Mesenchymal stem cell (in vitro differentiated cells and primary cell): ENCODE measurements at places on chromosomes 7 and 10.

- peak; percentile 81 for DNase-seq
These were observed 9.2 kb upstream of the GSAP start for GRCh38 chr7:77425101-77426051.

DNA sequence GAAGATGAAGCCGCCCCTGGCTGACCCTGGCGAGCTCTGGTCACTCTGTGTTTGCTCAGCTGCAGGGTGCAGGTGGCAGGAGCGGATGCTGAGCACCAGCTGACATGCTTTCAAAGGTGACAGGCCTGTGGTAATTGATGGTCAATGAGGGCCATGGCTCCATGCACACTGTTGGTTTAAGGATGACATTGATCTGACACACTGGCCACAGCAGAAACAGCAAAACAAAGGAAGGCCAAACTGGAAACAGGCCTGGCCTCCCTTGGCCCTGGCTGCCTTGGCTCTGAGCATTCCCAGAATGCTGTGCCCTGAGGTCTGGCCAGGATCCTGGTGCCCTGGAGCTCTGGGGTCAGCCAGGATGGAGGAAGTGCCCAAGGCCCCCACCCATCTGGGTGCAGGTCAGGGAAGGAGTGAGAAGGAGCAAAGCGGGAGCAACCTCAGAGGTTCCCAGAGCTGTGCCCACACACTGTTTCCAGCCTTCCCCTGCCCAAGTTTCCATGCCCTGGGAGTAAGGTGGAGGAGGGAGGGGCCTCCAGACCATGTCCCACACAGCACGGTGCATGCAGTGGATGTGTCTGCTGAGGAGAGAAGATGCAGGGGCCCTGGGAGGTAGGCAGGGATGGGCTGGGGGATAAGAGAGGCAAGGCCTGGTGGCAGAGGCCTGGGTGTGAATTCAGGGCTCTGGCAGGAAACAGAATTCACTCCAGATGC is 302.2 kb downstream of the RPS24 start:
- DNase-seq = no peak

DNA sequence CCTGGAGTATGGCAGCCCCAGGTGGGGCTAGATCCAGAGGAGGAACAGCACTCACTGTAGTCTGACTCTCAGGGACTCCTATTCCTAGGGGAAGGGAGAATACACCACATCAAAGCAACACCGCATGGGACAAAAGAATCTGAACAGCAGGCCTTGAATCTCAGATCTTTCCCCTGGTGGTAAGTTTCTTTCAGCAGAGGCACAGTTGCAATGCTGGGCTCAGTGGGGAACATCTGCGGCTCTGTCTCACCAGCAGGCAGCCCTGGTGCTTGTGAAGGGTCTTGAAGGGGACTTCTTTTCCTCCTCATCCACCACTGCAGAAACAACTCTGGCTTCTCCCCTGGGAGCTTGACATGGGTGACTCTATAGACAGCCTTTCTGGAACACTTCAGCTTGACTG is 111.2 kb upstream of the ARHGAP21 start:
- no peak for DNase-seq

GRCh38 chr10:77905086-77905748 is 21.3 kb downstream of the DLG5 start:
- DNase-seq = no peak

- DNase-seq = no peak
These were observed 45.9 kb upstream of the ITGB8 start for GRCh38 chr7:20284771-20285143.

DNA sequence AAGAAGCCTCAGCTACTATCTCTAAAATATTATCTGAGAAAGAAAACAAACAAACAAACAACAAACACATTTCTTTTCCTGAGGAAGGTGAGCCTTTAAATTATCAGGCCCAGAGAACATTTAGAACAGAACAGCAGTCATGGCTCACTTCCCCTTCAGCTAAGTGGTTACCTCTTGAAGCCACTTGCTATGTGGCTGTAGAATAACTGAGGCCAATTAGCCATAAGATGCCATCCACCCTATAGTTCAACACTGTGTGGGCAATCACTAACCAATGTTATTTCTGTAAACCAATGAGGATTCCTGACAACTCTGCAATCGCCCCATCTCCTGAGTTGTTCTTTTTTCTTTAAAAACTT is 3.7 kb upstream of the UPP1 start:
- DNase-seq = no peak

DNA sequence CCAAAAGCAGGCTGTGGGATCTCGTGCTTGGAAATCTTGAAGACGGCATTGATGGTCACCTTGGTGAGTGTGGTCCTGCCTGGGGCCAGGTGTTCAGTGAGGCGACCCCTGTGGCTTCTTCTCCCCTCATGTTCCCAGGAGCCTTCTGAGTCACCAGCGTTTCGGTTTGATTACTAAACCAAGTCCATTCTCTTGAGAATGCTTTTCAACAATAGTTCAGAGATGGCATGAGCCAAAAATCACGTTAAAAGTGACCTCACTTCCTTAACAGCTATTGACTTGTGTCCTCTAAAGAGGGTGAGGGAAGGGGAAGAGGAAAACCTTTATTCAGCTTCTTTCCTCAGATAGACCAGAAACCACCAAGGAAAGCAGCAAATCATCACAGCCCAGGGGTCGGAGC is 315.2 kb downstream of the GATA3 start:
- DNase-seq = no peak

- DNase-seq = peak; percentile 49
These were observed 70.3 kb upstream of the NANOS1 start for GRCh38 chr10:118958984-118959925.

- no peak for DNase-seq
These were observed 65.3 kb downstream of the VCL start for GRCh38 chr10:74063256-74063655.

DNA sequence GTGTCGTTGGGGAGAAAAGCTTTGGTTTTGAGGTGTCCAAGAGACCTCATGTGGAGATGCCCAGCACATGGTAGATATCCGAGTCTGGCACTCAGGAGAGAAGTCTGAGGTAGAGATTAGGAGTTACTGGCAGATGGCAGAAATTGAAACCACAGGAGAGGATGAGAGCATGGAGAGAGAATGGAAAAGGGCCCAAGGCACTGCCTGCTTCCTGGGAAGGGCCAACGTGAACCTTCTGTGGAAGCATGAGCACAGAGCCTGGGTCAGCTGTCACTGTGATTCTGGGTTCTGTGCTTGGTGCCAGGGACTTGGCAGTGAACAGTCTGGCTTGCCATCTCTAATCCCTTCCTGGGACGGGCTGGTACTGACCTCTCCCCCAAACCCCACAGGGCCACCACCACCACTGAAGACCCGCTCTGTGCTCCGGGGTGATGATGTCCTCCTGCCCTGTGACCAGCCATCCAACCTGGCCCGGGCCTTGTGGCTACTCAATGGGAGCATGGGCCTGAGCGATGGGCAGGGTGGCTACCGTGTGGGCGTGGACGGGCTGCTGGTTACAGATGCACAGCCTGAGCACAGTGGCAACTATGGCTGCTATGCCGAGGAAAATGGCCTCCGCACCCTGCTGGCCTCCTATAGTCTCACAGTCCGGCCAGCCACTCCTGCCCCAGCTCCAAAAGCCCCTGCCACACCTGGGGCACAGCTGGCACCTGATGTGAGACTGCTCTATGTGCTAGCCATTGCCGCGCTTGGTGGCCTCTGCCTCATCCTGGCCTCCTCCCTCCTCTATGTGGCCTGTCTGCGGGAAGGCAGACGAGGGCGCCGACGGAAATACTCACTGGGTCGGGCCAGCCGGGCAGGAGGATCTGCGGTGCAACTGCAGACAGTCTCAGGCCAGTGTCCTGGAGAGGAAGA is 4.1 kb downstream of the MRPL43 start:
- DNase-seq = no peak

GRCh38 chr7:130141161-130141883 is 63.9 kb downstream of the TMEM209 start:
- peak; percentile 55 for DNase-seq

DNA sequence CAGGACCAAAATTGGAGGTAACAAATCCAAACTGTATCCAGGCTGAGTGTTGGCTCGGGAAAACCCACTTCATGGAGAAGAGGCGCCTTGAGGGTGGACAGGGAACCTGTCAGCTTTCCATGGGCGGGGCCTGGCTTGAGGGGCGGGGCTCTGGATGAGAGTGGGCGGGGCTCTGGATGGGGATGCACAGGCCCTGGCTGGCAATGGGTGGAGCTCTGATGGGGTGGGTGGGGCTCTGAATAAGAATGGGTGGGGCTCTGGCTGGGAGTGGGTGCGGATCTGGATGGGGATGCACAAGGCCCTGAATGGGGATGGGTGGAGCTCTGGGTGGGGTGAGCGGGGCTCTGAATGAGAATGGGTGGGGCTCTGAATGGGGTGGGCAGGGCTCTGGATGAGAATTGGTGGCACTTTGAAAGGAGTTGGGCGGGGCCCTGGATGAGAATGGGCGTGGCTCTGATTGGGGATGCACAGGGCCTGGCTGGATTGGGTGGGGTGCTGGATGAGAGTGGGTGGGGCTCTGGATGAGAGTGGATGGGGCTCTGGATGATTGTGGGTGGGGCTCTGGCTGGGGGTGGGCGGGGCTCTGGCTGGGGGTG is 96.6 kb upstream of the NPTX2 start:
- DNase-seq = no peak

DNA sequence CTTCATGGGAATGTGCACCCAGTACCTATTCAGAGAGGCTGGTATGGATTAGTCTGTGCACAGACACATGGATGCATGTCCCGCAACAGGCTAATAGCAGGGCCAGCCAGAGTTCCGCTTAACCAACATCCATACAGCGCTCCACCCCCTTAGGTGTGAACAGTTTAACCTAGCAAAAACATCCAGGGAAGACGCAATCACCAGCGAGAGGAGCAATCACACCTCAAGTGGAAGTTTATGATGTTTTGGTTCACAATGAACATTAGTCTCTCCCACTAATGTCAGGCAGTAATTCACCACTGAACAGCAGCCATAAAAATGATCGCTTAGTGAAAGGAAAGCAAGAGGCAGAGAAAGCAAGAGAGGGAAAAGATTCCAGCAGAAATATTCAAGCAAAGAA is 91.1 kb downstream of the PLXNA4 start:
- DNase-seq = no peak

DNA sequence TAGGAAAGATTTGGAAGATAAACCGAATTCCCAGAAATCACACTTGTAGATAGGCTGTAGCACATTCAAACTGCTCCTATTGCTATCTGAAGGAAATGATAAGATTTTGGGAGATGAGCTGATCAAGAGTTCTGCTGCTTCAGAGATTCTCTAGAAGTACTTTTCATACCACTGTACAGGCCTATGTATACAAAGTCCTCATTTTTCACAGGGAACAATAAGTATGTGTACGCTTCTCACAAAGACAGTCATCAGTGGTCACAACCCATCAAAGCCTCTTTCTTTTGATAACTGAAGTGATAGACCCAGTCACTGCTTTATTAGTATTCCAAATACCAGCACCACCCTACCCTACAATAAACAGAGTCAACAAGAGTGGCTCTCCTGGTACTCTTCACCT is 15.6 kb upstream of the SEPTIN7 start:
- DNase-seq = no peak

DNA sequence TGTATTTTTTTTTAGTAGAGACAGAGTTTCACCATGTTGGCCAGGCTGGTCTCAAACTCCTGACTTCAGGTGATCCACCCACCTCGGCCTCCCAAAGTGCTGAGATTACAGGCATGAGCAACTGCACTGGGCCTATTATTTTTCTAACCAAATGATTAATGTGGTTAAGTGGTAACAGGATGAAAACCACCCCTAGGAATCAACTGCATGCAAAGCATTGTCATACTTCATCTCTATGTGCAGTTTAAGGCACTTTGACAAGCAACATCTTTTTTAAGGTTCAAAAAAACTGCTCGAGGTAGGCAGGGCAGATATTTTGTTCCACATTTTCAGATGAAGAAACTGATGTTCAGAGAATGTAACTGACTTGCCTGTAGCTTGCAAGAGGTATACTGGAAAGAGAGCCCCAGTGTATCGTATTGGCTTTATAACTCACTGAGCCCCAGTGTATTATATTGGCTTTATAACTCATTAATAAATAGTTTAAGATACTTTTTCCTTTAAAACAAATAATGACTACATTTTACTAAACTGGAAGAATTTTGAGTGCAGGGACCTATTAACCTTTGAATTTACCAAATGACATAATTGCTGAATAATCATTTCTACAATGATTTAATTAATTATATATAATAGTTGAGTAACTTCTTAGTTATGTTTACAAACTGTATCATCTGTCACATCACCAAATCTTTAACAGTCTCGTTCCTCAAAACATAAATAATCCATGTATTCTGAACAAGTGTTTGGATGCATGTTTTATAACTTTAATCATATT is 38.1 kb downstream of the RTKN2 start:
- no peak for DNase-seq

- peak; percentile 37 for DNase-seq
These were observed 13.9 kb downstream of the CUBN start for GRCh38 chr10:17115683-17116082.

DNA sequence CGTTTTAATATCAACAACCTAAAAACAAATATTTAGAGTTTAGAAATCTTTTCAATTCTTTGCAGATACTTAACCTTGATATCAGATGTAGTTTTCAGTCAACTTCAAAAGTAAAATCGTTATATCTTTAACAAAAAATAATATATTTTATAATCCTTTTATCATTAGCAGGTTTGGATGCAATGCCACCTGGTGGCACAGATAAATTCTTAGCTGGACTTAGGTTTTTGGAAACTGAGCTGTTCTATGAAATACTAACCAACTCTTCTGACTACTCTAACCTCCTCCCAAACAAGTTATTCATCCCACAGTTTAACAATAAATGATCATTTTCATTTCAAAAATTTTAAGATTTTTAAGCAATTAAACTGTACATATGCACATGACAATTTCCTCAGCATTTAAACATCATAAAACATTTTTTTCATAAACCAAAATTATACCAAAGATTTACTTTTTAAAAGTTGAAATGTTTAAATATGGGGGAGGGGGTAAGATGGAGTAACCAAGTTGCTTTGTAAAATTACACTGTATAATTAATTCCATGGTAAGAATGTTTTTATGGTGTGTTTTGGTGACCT is 56.9 kb downstream of the HIBADH start:
- peak; percentile 32 for DNase-seq

GRCh38 chr7:130380861-130381455 is 664 bp downstream of the CPA1 start:
- DNase-seq = no peak

DNA sequence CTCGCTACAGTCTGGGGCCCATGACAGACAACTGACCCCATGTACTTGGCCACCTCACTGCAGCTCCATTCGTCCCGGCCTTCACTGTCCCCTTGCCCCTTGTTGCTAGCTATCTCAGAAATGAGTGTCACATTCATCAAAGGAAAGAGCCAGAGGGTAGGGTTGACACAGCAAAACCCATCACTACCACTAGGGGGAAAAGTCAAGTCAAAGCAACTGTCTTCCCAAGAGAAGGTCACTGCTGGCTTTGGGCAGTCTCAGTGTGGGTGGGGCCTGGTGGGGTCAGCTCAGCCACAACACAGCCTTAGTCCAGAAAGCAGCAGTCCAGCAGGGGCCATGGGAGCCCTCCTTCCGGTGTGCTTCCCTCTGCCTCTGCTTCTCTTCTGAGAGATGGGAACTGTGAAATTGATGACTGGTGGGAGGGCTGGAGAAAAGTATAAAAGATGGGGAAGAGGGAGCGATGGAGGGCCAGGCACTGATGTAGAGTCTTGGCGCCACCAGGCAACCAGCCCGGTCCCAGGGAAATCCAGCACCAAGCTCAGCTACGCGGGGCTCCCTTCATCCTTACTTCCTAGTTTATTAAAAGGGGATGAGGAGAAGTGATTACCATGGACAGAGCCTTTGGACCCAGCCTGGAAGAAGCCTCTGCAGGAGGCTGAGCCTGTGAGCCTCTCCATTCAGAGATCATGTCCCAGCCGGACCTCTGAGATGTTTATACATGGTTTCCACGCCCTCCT is 58.0 kb downstream of the PLXNA4 start:
- no peak for DNase-seq
